A172 (cell line): ENCODE measurements at places on chromosomes 12 and 14. TPM values are rescaled to one million over a fixed set of nuclear protein-coding genes. Genes with fewer than 3 reads are reported as not detected.
A peak's percentile ranks its signal among the peaks of the same experiment; 100 is the strongest.

Gene EGLN3
- total RNA-seq: 1.5 TPM in 2 replicates

Gene LRP1
- total RNA-seq: 34.1 and 35.5 TPM in 2 replicates

GRCh38 chr14:90814806-90815571 is 1.2 kb downstream of the TTC7B start:
- no peak for DNase-seq

- no peak for DNase-seq
These were observed 69.8 kb downstream of the MAP1LC3B2 start for GRCh38 chr12:116628989-116629388.

DNA sequence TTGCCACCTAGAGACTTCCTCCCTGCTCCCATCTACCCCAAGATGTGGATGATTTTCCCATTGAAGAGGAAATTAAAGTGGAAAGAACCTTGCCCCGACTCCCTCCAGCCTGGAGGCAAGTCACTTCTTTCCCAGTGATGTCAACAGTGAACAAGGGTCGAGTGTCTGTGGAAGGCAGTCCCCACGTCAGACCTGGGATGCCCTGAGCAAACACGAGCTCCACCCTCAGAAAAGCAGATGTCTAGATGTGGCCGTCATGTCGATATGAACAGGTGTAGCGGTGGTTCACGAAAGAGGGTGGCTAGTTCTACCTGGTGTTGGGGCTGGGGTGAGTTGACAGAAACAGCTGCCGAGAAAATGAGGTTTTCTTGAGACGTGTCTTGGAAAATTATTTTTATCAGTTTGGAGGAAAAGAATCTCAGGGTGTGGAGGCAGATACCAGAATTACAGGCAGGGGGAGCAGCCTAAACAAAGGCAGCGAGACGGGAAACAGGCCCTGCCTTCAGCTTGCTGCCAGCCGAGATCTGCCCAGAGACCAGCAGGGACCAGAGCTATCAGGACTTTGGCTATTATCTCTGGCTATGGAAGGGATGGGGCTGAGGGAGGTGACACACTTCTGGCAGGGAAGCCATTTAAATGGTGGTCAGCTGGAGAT is 25.9 kb downstream of the SYNDIG1L start:
- DNase-seq: no peak

- DNase-seq: peak; percentile 13
These were observed 51.0 kb upstream of the SRSF5 start for GRCh38 chr14:69715725-69716477.

- DNase-seq: no peak
These were observed 452.1 kb upstream of the GARIN6 start for GRCh38 chr12:99195474-99195873.
